ENCODE measurements at places on chromosomes 2 and 18.

- no peak for DNase-seq
Observed at GRCh38 chr2:239918749-239919148, 106.4 kb downstream of the NDUFA10 start.

GRCh38 chr2:100018341-100019193, 123.8 kb downstream of the AFF3 start:
- DNase-seq = no peak

- DNase-seq = no peak
Observed at GRCh38 chr2:41488888-41489287, 558.9 kb upstream of the PKDCC start.

DNA sequence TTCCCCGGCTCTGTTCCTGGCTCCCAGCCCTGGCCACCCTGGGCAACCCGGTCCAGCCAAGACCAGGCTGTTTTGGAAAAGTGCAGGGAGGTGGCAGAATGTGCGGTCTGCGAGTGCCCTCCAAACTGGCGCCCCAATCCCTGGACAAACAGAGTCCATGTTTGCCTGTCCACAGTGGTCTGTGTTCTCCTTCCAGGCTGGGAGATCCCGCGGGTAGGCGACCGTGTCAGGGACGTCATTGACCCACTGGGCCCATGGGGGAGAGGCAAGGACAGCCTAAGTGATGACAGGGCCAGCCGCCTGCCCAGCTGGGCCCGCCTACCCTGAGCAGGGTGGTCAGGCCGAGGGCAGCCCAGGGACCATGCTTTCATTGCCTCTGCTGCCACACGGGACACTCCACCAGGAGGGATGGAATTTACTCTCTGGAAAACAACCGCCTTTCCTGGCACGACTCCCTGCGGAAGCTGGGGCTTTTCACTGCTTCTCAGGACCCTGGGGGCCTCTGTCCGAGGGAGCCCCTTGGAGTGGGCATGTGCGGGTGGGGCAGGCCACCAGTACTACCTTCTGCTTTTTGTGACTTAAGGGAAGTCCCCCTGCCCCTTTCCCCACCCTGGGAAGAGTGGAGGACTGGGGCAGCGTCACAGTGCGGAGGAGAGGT, 20.1 kb downstream of the CYP26B1 start:
- DNase-seq = no peak

DNA sequence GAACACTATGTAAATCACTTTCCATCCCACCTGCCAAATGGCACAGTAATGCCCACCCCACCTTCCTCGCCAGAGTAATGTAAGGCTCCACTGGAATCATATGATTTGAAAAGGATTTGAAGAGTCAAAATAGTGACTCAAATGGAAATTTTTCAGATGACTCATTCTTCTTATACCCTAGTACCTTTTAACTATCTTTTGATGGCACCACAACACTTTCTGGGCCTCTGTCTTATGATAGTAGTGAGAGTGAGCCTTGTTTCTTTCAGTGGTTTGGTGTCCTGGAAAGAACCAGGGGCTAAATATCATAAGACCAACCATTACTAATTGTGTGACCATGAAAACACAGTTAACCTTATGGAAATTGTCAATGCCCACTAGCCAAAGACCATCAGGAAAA, 235.4 kb upstream of the SLC14A2 start:
- no peak for DNase-seq

GRCh38 chr2:23530909-23531276, 145.9 kb downstream of the KLHL29 start:
- no peak for DNase-seq

- DNase-seq = no peak
Observed at GRCh38 chr2:149996901-149997300, 409.3 kb upstream of the MMADHC start.

GRCh38 chr2:182622231-182622630, 93.8 kb upstream of the DNAJC10 start:
- no peak for DNase-seq

GRCh38 chr18:46433121-46433826, 223.7 kb downstream of the LOXHD1 start:
- DNase-seq = no peak

DNA sequence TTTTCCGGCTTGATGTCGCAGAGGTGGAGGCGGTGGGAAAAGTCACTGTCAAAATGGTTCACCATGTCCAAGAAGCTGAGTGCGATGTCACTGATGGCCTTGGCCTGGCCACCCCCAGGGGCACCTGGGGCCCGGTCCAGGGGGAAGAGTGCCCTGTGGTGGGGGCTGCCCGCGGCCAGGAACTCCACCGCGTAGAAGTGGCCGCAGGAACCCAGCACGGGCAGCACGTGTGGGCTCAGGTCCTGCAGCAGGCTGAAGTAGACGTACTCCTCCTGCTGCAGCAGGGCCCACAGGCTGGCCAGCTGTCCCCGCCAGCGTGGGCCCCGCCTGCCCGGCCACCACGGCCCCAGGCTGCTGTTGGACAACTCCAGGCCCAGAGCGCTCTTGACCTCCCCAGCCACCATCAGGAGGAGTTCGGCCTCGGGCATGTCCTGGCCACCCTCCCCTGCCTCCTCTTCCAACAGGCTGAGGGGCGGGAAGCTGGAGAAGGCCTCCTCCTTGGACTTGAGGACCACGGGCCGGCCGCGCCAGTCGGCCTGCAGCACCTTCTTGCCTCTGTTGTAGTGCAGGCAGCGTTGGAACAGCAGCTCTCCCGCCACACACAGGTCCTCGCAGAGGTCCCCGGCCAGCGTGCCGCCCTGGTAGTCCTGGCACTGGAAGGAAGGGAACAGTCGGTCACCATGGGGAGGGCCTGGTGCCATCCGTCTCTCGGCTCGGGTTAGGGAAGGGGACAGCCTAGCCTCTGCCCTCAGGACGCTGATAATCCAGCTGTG, 10.3 kb downstream of the DIPK1C start:
- no peak for DNase-seq

DNA sequence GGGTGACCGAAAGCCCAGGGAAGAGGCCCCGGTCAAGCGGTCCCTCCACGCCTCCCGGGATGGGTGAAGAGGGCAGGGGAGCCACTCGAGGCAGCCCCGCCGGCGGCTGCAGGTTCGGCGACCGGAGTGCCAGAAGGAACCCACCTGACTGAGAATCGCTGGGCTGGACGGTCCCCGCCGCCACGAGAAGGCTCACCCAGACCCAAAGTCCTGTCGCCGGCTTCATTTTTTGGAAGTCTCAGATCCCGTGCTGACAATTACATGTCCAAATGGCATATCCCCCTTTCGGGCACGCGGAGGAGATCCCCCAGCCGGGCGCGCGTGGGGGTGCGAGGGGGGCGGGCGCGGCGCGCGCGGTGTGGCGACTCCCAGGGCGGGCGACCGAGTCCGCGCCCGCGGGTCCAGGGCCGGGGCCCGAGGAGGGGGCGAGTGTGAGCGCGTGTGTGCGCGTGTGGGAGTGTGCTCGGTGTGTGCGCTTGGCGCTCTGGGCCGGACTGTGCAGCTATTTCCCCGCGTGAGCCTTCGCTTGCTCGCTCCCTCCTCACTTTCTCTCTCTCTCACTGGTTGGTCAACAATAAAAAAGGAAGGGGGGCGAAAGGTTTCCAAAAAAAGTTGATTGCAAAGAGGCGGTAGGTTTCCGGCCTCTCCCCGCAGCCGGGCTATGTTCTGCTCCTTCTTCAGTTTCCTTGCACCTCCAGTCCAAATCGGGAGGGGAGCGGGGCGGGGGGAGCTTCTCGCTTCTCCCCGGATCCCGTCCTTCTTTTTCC, at the start of gene ERBB4:
TSS of gene ERBB4 (minus strand) at position 498 of the 767 bp plus-strand sequence. CDS start at position 226, 272 bp downstream.
- DNase-seq = no peak

DNA sequence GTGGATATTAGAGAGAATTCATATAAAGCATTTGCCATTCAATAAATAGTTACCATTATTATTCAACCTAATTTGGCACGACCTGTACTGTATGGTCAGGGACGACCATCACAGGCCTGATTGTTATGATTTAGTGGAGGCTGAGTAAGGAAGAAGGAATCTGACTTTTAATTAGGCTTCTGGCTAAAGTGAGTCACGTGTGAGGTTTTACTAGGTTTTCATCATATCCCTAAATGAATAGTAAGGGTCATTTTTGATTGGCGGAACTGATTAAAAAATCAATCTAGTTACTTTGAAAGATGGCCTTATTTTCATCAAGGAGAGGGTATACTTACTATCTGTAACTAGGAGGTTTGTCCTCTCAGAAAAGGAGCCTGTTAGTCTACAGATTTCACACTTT, 143.4 kb downstream of the ADCYAP1 start:
- no peak for DNase-seq

GRCh38 chr2:197777823-197778407, 7.2 kb downstream of the BOLL start:
- DNase-seq = no peak

- no peak for DNase-seq
Observed at GRCh38 chr18:350953-351572, 83.2 kb upstream of the THOC1 start.

- DNase-seq = no peak
Observed at GRCh38 chr2:184449760-184450159, 148.6 kb upstream of the ZNF804A start.

DNA sequence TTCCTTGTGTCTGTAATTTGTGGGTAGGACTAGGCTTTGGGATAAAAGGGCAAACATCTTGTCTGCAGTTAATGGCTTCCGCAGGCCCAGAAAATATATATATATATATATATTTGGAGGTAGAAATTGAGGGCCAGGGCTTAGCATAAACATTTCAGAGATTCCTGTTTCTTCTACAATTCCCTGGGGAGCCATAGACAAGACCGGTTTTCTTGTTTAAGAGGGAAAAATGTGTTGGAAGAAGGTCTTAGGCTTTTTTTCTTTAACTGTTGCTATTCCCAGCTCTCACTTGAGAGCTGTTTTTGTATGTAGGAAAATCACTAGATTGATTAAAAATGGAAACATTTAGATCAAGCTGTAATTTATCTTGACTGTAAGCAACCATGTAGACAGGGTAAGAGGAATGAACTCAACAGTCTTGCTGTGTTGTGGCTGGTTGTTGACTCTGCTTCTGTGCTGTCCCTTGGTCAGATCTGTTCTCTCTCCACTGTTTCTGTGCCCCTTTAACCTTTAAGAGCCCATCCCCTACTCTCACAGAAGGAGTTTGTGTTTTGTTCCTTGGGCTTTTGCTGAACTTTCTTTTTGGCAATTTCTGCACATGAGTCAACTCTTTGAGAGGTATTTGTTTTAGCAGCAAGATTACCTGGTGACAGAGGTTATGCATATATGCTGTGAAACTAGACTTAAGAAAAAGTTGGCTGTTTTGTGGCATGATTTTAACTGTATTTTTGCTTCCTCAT, 58.3 kb downstream of the EFEMP1 start:
- DNase-seq = no peak

DNA sequence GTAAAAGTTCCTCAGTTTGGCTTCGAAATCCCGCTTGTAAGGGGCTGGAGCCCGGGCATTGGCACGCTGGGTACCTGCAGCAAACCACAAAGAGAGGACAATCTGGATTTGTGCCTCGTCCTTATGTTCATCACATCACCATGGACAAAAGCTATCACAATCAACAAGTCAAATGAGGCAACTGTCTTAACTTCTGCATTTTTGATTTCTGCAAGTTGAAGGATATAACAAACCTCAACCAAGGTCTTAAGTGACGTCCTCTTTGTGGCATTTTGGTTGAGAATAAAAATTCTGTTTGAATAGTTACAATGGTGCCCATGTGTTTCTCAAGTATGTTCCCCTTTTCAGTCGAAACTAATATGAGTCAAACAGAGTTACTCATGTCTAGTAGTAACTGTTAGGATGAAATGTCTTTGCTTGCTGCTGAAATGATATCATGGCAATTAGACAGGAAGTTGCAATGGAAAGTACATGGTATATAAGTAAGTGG, 70.8 kb upstream of the STK17B start:
- no peak for DNase-seq

DNA sequence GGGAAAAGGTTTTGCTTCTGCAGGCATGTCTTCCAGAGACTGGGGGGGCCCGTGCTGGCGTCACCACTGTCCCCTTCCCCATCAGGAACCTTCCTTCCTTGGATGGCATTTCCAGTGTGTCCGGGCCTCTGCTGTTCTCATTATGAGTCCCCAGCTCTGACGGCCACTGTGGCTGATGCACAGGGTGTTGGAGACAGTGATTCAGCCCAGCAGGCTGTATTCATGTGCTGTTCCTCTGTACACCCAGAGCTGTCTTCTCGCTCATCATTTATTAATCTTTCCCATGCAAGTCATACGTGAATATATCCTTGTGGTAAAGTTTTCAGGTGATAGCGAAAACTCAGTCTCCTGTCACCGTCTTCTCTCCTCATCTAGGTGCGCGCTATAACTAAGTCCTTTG, 57.7 kb downstream of the ASAP2 start:
- no peak for DNase-seq

DNA sequence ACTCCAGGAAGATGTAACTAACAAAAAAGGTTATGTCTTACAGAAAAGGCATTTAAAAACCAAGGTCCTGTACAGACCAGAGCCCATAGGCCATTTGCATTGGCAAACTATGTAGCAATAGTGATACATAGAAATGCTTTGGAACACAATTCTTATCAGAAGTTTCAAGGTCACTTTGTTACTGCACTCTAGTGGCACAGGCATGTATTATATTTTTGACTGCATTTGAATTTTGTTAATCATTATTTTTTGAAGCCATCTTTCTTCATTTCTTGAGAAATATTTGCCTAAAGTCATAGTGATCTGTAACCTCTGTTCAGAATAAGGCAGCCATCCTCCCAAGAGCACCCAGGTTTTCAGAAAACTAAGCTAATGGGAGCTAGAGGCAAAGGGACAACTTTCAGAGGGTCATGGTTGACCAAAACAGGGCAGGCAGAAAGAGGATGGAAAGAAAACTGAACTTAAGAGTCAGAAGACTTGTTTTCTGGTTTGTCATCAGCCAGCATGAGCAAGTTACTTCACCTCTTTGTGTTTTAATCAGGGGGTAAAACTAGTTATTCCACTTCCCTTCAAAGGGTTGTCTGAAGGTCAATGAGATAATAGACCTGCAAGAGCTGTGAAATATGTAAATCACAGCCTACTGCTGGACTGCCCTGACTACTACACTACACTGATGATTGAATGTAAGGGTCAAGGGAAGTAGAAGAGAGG, 41.5 kb downstream of the SLC38A11 start:
- no peak for DNase-seq
